Frontal cortex (tissue), 4 donors: ENCODE measurements at places on chromosomes 3 and 15.

DNA sequence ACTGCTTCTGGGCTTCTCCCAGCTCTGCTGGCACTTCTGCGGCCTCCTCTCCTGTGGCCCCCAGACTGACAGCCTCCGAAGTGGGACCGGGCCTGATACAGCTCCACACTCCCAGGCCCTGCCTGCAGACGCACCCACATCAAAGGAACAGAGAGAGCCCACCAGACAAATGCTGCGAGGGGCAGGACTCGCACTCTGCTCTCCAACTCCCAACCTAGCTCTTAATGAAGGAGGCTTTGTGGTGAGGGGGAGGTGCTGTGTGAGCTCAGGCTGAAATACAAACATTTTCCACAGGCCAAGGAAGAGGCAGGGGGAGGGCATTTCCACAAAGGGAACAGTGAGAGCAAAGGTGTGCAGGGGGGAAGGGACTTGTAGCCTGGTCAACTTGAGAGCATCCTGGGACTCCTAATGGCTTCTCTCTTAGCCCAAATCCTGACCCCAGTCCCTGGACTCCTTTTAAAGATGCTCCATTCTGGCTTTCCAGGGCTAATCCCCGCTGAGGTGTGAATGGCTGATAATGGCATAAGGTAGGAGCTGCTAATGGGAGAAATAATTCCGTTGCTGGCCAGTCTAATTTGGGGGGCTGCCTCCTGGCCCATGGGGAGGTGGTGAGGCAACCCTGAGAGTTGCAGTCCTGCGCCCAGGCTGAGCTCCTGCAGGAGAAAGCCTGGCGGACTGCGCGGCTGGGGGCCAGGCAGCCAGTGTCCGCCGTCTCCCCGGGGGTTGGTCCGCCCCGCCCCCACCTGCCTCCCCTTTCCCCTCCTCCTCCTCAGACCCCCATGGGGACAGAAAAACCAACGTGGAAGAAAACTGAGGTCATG, 9.6 kb downstream of the LINGO1 start:
- DNase-seq, result no peak

- DNase-seq, result no peak
Measured at GRCh38 chr3:72217570-72217969, 432.6 kb upstream of the PROK2 start.

DNA sequence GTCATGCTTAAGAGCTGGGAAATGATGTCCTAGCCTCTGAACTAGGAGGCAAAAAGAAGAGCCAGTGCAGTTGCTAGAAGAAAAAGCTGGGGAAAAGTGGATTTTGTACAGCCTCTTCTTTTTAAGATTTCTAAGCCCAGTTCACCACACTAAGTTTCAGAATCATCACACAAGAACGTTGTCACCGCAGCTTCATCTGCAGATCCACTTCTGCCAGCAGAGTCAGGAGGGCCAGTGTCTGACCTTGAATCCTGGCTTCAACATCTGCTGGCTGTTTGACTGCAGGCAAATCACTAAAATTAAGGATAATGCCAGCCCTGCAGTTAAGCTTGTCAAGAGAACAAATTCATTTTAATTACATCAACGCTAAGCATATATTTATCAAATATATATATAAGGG, 36.2 kb downstream of the HDC start:
- no peak for DNase-seq

DNA sequence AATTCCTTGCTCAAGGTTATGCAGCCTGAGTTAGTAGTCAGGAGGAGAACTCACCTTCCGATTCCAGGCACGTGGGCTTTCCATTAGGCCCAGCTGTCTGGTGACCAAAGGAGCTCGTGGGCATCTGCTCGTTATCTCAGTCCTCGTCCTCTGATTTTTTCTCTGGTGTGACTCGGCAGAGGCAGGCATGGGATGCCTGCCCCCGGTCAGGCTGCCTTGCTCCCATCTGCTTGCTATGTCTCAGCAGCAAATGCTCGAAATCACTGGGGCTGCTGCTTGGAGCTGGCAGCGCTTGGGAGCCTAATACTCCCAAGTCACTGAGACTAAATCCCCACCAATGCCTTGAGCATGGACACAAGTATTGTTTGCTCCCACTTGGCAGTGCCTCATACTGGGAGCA, 84.5 kb upstream of the NMNAT3 start:
- no peak for DNase-seq

DNA sequence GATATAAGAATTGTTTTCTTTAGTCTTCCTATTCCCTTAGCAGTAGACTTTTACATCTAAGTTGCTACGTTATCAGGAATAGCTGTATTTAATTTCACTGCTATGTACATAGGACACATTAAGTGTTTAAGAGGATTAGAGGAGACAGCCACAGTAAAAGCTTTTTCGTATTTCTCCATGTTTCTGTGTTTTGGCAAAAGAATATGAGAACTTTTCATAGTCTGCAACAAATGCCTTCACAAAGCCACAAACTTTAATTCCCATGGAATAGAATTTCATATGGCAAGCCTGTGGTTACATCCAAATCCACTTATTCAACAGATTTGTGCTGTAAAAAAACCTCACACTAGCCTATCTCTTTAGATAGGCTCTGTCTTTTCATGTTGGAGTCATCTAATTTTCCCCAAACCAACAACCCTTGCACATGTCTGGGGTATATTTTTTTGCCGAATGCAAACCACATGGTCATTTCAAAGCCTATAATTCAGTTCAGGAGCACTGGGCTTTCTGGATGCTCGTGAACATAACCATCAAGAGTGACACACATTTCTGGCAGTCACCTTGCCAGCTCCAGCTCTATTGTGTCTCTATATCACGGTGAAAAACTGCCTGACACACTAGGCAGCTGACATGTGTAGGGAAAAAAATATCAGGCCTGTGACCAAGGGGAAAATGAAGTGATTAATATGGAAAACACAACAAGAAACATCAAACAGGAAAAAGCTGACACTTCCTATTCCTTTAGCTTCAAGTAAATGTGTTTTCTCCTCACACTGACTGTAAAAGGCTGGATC, 19.2 kb downstream of the PLD1 start:
- DNase-seq, result no peak
